ENCODE measurements at places on chromosomes 3 and 15.

DNA sequence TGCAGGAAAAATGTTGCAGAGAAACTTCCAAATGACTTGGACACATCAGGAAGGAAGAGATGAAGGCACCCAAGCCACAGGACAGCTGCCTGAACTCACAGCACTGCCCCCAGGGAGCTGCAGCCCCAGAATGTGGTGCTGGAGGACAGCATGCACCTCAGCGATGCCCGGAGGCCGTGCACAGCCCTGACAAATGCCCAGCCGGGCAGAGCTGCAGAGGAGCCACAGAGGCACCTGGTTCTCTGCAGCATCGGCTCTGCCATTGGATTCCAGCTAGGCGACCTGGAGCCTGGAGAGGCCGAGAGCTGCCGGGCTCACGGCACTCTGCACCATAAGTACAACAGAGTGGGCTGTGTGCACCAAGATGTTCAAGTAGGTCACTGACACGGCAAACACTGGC, 97.5 kb downstream of the OCA2 start:
- DNase-seq = no peak

DNA sequence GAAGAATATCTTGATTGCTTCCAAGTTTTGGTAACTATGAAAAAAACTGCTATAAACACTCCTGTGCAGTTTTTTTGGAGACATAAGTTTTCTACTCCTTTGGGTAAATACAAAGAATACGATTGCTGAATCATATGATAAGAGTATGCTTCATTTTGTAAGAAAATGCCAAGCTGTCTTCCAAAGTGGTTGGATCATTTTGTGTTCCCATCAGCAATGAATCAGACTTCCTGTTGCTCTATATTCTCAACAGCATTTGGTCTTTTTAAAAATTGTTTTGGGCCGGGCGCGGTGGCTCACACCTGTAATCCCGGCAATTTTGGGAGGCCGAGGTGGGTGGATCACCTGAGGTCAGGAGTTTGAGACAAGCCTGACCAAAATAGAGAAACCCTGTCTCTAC, 14.5 kb downstream of the BTD start:
- no peak for DNase-seq

DNA sequence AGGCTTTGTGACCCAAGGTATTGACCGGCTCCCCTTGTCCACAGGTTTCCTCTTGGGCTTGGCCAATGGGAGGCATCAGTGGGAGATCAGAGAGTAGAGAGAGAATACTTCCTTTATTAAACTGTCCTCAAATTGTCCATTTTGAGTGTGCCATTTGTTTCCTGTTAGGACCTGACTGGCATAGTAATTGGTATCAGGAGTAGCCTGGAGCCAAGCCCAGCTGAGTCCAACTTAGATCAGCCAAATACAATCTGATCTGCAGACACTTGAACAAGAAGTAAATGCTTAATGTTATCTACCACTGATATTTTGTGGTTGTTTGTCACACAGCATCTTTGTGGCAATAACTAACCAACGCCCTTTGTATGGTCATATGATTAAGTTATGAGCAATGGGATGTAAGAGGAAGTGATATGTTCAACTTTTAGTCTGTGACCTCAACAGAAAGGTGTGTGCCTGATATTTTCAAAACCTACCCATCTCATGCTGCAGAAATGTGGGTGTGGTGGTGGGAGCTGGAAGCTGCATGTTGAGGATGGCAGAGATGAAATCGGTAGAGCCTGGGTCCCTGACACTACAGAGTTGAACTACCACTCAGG, 13.3 kb downstream of the MYD88 start:
- DNase-seq = no peak

DNA sequence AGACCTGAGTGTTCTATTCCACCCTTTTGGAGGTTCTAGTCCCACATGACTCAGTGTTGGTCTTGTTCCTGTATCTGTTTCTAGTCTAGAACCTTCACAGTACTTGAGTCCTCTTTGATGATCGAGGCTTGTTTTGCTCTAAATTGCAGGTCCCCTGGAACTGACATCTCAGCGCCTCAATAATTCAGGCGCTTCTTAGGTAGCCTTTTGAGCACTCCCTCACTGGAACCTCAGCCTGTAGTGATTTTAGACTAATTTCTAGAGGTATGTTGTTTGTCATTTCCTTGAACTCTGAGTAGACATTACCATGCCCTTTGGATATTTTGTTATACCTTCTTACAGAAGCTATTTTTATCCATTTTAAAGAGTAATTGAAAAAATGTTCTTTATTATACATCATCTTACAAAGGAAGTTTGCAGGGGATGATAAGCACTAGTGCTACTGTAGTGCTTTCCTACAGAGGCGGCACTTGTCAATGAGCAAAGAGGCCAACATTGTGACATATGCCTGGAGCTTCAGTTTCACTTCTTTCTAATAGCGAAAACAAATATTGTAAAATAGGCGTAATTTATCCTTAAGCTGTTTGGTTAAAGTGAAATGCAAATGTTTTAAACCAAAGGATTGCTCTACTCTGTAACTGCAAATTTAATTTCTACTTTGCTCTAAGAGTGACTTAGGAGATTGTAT, 75.7 kb downstream of the EFL1 start:
- no peak for DNase-seq

GRCh38 chr3:204102-204501, 7.5 kb downstream of the CHL1 start:
- DNase-seq = no peak

DNA sequence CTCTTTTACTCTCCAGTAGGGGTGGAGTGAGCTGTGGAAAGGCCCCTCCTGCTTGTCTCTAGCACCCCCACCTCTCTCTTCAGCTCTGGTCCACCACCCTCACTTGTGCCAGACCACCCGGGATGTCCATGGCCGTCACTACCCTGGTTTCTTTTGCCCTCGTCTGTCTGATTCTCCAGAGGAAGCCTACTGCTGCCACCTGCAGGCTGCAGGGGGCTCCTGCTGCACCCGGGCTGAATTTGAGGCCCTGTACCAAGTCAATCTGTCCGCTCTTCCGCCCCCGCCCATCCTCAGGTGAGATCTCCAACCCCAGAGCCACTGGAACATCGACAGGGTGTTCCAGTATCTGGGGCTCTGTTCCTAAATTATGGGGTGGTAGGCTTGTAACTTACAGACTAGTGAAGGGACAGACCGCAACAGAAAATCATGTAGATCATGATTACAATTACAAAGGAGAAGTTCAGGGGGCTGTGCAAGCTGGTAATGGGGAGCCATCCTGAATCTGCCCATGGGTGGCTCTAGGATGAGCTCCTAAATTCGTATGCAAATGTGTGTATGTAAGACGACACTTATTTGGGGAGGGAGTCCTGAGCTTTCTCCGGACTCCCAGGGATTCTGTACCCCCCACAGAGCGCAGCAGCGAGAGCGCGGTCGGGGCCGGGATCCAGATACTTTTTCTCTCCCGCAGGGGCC, 683 bp upstream of the UNC45A start:
- DNase-seq = peak; percentile 92

- no peak for DNase-seq
These were observed 69.3 kb downstream of the PIK3R4 start for GRCh38 chr3:130677343-130677742.

DNA sequence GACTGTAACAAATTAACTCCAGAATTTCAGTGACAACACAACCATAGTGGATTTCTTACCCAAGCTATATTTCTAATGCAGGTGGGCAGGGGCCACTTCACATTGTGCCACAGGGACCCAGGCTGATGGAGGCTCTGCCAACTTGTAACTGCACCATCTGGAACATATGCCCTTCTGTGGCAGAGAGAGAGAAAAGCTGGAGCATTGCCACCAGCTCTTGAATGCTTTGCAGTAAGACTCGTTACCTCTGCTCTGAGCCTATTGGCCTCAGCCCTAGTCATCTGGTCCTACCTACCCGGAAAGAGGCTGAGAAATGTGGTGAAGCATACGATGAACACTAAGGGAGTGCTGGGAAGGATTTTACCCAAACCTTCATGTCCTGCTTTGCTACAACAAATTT, 587.1 kb downstream of the ZNF385D start:
- DNase-seq = no peak
